ENCODE measurements at places on chromosomes 6 and 20.

DNA sequence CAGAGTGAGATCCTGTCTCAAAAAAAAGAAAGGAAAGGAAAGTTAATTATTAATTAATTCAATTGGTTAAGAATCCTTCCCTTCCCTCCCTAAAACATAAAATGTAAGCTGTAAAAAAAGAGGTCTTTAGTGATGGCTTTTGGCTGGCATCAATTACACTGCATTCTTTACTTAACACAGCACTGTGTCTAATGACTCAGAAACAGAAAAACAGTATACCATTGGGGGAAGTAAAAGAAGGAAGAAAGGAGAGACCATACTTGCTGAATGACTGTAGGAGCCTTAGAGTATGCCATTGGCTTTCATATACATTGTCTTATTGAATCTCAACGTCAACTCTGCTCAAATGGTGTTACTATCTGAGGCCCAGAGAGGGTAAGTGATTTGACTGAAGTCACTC lies 18.3 kb upstream of the CITED2 start:
- no peak for DNase-seq

DNA sequence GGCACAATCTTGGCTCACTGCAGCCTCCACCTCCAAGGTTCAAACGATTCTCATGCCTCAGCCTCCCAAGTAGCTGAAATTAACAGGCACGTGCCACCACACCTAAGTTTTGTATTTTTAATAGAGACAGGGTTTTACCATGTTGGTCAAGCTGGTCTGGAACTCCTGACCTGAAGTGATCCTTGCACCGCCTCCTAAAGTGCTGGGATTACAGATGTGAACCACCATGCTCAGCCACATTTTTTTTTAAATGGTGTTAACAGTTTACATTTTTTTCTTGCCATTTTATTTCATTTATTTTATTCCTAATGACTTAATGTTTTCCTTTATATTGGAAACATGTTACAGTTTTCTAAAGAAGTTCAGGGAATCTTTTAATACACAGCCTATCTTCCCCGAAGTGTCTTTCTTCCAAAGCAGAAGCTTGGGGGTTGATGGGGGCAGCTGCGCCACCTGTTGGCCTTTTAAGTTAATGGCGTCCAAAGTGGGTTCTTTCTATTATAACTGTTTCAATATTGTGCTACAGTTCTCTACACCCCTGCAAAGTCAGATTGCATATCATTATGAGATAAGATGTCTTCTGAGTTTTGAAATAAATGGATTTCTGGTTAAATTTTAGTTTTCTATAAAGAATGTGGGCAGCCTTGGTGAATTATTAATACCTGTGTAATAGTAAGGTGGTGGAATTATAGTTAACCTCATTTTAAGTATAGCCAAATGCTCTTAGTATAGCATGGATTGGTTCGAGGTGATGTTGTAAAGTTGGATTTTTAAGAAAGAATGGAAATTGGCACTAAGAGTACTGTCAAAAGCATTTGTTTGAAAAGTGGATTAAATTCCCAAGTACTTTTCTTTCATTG lies 42.0 kb upstream of the PLCG1 start:
- peak; percentile 77 for DNase-seq

- DNase-seq = no peak
Measured at GRCh38 chr6:79605061-79605460, 26.1 kb upstream of the SH3BGRL2 start.

GRCh38 chr6:157961153-157961831 lies 20.4 kb upstream of the SYNJ2 start:
- no peak for DNase-seq

DNA sequence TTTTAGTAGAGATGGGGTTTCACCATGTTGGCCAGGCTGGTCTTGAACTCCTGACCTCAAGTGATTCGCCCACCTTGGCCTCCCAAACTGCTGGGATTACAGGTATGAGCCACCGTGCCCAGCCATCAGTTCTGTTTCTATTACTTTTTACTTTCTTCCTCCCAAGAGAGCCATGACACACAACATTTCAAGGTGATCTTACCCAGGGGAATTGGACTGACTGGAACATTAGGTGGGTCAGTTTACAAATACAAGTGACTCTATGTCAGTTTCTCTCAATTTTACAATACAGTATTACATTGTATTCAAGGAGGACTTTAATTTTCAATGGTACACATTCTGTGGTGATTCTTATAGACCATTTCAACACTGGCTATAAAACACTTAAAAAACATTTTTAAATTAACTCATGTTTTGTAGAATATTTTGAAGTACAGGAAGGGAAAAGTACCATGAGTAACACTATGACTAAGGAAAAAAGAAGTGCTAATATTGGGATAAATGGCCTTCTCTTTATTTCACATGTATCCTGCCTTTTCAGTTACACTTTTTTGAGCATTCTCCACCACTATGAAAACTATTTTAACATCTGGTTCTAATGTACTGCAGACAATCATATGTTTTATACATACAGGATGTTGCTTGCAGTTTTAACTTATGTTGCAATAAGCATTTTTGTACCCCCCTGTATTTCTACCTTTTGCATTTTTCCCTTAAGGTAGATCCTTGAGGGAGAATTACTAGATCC lies 8.4 kb downstream of the TPBG start:
- no peak for DNase-seq

DNA sequence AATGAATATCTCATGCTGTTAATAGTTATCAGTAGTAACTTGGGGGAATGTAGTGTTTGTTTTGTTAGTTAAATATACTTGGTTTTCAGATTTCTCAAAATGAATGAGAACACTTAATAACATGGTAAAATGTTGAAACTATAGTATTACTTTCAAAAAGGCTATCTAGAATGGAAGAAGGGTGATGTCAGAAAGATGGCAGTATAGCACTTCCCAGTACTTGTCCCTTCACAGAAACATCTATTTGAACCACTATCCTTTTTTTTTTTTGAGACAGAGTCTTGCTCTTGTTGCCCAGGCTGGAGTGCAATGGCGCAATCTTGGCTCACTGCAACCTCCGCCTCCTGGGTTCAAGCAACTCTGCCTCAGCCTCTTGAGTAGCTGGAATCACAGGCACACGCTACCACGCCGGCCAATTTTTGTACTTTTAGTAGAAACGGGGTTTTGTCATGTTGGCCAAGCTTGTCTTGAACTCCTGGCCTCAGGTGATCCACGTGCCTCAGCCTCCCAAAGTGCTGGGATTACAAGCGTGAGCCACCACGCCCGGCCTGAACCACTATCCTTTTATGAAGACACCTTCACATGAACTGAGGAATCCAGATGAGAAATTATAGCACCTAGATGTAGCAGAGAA lies 4.7 kb upstream of the ECHDC1 start:
- DNase-seq = no peak

DNA sequence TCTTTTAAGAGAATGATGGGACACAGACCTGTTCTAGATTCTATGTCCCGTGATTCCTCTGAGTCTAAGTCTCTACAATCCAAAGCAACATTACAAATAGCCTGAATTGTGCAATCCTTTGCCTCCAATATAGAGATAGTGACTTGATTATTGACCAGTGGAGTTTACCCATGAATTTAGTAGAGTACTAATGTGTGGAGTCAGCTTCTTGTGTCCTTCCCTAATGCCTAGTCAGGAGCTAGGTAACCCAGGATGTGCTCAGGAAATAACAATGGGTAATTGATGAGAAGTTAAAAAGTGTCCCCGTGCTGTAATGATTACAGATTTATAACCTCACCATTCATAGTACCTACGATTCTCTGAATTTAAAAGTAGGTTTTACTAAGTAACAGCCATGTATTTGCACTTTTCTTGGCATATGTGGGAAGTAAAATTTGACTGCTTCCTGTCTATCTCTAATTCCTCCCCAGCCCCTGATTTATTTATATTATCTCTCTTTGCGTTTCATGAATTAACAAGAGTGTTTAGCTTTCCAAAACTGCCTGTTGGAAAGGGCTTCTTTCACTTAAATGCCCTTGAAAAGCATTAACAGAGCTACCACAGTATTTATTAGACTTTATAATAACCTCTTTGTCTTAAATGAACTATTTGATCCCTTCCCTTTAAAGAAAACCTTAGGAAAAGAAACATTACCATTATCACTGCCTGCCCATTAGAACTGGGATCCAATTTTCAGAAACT lies 30.5 kb downstream of the NEDD9 start:
- no peak for DNase-seq

GRCh38 chr6:41463062-41463930 lies 82.9 kb upstream of the FOXP4 start:
- DNase-seq = peak; percentile 54

DNA sequence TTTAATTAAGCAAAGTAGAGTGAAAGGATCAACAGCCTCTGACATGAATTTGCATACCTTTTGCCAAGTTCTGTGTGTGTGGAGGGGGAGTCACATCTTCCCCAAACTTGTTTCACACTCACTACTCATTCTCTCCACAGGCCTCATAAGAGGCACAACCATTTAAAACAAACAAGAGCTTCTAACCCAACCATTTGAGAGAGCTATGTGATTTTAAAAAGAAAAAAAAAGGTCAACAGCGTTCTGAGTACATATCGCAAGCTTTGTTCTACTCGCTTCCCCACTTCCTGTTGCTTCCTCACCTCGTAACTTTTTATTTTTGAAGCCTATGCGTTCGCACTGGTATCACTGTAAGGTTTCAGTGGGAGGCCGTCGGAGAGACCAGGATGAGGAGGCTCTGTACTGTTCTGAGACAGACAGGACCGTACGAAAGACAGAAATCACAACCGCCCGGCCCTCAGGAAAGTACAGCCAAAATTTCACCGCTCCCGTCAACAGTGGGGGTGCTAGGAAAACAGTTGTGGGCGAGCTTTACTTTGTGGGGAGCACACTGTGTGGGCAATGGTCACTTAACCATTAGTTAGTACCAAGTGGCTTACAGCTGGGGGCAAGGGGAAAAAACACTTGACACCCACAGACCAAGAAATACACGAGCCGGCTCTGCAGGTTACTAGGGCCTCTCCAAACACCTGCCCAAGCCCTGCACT lies 61.3 kb downstream of the TRERF1 start:
- peak; percentile 12 for DNase-seq

DNA sequence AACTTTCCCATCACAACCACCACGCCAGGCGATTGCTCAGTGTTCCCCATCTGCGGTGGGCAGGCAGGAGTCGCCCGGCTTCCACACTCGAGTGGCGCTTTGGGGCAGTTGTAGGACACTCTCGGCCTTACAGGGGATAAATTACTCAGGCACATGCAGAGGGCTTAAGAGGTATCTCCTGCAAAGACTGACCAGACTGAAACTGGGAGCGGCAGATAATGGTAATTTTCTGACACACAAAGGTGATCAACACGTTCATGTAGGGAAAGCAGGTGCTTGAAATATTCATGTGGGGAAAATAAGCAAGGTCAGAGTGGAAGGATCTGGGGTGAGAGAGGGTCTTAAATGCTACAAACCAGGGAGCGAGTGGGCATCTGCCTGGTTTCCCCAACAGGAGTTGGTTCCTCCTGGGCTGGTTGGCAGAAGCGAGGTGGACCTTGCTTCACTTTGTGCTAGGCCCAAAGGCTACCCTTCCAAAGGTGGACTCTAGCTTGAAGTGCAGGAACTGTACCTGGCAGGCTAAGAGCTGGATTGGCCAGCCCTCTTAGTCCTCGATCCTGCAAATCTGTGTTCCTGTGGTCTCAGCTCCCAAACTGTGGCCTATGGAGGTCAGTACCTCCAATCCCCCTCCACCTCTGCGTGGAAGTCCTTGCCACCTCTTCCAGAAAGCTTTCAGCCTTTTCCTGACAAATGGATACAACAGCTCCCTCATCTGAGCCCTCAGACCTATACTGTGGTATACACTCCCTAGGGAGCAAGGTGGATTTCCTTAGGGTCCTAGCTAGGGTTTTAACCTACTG lies 16.7 kb downstream of the PLAGL2 start:
- no peak for DNase-seq

DNA sequence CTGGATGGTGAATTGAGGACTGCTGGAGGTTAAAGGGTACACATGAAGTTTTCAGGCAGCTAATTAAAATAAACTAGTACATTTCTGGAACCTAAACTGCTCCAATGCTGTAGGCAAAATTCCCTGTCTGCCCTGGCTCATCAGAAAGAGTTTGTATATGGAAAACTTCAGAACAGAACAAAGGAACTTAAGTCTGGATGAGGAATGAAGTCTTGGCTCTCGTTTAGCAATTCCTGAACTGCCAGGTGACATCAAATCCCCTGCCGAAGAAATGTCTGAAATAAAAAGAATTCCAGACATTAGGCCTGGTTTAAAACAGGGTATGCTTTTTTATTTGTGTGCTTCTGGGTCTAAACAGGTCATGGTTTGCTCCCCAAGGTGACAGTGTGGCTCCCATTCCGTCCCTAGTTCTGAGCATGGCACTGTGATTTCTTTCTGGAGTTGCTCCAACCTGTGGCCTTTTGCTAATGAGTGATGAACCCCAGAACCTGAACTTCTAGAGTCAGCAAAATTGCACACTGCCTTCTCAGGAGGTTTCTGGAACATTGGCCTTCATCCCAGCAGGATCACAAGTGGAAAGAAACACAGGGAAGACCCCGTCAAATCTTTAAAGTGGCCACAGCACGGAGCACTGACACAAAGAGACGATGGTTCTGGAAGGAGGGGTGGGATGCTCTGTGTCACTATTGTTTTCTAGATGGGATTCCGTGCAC lies 129.4 kb upstream of the NAA20 start:
- no peak for DNase-seq

GRCh38 chr6:5937169-5937909 lies 69.4 kb downstream of the NRN1 start:
- DNase-seq = no peak

Data from NAMALWA (cell line).